ENCODE measurements at places on chromosomes 7 and 10. TPM values are rescaled to one million over a fixed set of nuclear protein-coding genes. Genes with fewer than 3 reads are reported as not detected.
A peak's percentile ranks its signal among the peaks of the same experiment; 100 is the strongest.

DNA sequence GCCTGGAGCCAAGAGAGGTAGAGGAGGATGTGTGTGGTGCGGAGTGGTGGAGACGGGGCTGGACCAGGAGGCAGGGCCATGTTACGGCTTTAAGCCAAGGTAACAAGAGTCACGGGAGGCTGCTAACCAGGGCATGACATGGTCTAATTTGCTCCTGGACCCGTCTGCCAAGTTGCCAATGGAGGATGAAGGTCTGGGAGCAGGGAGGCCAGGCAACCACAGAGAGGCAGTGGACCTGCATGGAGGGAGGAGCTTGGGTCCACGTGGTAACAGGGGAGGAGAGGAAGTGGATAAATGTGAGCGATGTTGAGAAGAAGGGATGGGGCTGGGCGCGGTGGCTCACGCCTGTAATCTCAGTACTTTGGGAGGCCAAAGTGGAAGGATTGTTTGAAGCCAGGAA lies 31.0 kb downstream of the SRRM3 start:
- no peak overlapping the region for H3K4me3 ChIP-seq
- H3K27me3 ChIP-seq: no peaks in the 10 kb centered on the region
- H3K36me3 ChIP-seq: no peaks in the 10 kb centered on the region
- DNase-seq: no peak

GRCh38 chr10:131885391-131886165 lies 15.2 kb upstream of the PPP2R2D start:
- no peak overlapping the region for H3K4me3 ChIP-seq
- no peak overlapping the region for H3K27ac ChIP-seq
- H3K36me3 ChIP-seq: no peaks in the 10 kb centered on the region
- H3K4me1 ChIP-seq: peaks cover 8% of the 10 kb centered on the region
- DNase-seq: peak; percentile 78

GRCh38 chr10:17671307-17671706 lies 27.4 kb downstream of the STAM start:
- no peak for DNase-seq
- no peaks in the 10 kb centered on the region for H3K36me3 ChIP-seq
- H3K27me3 ChIP-seq: no peaks in the 10 kb centered on the region
- H3K4me1 ChIP-seq: no peaks in the 10 kb centered on the region
- H3K4me3 ChIP-seq: no peak overlapping the region

DNA sequence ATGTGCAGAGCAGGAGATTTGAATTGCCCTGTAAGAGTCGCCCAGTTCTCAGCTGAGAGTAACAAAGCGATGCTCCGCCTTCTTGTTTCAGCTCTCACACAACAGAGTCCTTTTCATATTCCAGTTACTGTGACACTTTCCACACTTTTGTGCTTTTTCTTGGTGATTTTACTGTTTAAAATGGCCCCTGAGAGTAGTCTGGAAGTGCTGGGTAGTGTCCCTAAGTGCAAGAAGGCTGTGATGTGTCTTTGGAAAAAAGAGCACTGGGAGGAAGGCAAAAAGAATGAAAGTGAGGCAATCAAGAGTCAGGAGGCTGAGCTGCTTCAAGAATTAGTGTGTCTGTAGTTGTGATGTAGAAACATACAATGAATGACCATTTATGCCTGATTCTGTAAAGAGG lies 201.2 kb upstream of the SEMA3E start:
- no peaks in the 10 kb centered on the region for H3K36me3 ChIP-seq
- no peaks in the 10 kb centered on the region for H3K27me3 ChIP-seq
- no peak overlapping the region for H3K4me3 ChIP-seq
- H3K4me1 ChIP-seq: no peaks in the 10 kb centered on the region
- H3K27ac ChIP-seq: no peak overlapping the region

GRCh38 chr7:51068401-51068800 lies 248.2 kb downstream of the COBL start:
- no peak for DNase-seq
- no peak overlapping the region for H3K27ac ChIP-seq
- no peak overlapping the region for H3K4me3 ChIP-seq
- peaks cover 13% of the 10 kb centered on the region for H3K4me1 ChIP-seq

- H3K27ac ChIP-seq: no peak overlapping the region
- no peak overlapping the region for H3K4me3 ChIP-seq
- no peaks in the 10 kb centered on the region for H3K4me1 ChIP-seq
- H3K27me3 ChIP-seq: no peaks in the 10 kb centered on the region
- no peak for DNase-seq
- no peaks in the 10 kb centered on the region for H3K36me3 ChIP-seq
These were observed 27.7 kb upstream of the CSGALNACT2 start for GRCh38 chr10:43110338-43111071.

DNA sequence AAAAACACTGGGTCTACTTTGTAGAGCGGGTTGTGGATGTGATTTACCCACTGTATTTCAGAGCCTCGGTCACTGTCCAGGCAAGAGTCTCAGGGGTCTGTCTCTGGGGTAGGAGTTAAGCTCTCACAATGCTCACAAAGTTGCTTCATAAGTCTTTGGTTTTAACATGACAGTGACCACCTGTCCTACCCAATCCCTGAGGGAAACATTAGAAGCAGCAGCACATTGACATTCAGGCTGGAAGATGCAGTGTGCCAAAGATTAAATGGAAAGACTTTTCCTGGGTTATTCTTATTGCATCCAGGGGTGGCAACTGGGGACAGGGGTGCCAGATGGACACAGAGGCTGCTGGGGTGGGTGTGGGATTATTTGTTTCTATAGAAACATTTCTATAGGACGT lies 330.0 kb downstream of the RNLS start:
- DNase-seq: no peak
- H3K4me1 ChIP-seq: peaks cover 14% of the 10 kb centered on the region
- no peak overlapping the region for H3K27ac ChIP-seq
- H3K27me3 ChIP-seq: no peaks in the 10 kb centered on the region
- H3K4me3 ChIP-seq: no peak overlapping the region
- no peaks in the 10 kb centered on the region for H3K36me3 ChIP-seq

DNA sequence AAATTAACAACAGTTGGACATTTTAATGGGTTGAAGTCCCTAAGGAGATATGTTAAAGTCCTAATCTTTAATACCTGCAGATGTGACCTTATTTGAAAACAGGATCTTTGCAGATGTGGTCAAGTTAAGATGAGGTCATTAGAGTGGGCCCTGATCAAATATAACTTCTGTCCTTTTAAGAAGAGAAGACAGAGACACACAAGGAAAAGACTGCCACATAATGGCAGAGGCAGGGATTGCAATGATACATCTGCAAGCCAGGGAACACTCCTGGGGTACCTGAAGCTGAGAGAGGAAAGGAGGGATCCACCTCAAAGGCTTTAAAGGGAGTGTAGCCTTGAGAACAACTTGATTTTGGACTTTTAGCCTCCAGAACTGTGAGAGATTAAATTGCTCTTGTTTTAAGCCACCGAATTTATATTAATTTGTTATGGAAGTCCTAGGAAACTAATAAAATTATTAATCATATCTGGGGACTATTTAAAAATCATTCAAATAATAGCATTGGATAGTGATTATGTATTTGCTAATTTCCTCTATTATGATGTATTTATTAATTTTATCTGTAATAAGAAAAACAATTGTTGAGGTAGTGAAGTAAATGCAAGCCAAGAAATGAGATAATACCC lies 700.0 kb upstream of the PCDH15 start:
- no peak overlapping the region for H3K4me3 ChIP-seq
- no peaks in the 10 kb centered on the region for H3K27me3 ChIP-seq
- H3K36me3 ChIP-seq: no peaks in the 10 kb centered on the region
- no peak overlapping the region for H3K27ac ChIP-seq

DNA sequence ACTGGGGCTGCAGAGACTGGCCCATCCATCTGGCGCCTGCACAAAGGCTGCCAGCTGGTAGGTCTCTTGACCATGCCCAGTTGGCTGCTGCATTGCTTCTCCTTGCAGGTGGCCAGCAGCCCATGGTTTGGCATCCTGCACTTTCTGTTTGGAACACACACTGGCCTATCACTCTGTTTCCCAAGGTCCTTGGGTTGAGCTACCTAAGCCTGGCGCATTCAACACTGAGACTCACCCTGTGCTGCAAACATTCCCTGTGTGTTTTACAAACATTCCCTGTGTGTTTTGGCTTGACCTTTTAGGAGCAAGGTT lies 55.5 kb downstream of the TACR2 start:
- H3K4me1 ChIP-seq: peaks cover 55% of the 10 kb centered on the region
- peak; percentile 70 for DNase-seq
- H3K27me3 ChIP-seq: no peaks in the 10 kb centered on the region
- peak overlapping the region; percentile 87 for H3K27ac ChIP-seq
- peaks cover 12% of the 10 kb centered on the region for H3K36me3 ChIP-seq

DNA sequence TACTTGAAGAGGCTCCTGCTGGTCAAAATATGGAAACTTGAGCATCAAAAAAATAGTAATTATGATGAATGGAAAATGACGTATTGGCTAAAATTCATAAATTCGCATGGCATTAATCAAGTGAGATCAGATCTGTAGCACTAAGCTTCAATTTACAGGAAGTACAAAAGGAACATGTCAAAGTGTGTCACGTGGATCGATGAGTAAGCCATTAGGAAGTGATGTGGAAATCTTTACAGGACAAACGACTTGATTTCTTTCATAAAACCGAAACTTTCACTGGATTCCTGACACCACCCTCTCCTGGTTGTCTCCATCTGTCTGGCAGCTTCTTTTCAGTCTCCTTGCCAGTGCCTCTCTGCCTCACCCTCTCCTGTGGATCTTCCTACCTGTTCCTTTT lies 25.8 kb downstream of the AKR1C8 start:
- no peaks in the 10 kb centered on the region for H3K4me1 ChIP-seq
- H3K27me3 ChIP-seq: no peaks in the 10 kb centered on the region
- no peaks in the 10 kb centered on the region for H3K36me3 ChIP-seq
- no peak overlapping the region for H3K4me3 ChIP-seq
- no peak for DNase-seq
- H3K27ac ChIP-seq: no peak overlapping the region

DNA sequence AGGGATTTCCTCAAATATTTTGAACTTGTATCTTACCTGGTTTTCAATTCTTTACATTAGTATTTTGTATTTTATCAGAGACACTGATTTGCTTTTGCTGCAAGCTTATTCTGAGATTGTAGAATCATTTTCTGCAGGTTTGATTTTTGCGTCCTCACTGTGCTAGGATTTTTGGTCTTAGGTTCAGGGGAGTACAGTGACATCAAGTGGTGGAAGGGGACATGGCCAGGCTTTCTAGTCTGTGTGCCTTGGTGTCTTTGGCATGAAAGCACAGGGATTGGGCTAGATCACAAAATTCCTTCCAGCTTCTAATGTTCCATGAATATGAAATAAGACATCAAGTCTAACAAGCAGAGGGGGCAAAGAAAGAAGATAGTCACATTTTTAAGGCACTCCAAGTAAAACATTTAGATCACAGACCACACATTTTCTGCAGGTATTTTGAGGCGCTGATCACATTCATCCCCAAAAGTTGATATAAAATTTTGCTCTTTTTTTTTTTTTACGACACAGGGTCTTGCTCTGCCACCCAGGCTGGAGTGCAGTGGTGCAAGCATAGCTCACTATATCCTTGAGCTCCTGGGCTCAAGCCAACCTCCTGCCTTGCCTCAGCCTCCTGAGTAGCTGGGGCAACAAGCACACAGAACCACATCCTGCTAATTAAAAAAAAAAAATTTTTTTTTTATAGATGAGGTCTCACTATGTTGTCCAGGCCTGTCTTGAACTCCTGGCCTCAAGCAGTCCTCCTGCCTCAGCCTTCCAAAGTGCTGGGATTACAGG lies 124.4 kb downstream of the PON1 start:
- H3K4me1 ChIP-seq: no peaks in the 10 kb centered on the region
- DNase-seq: peak; percentile 51
- no peak overlapping the region for H3K4me3 ChIP-seq
- H3K36me3 ChIP-seq: no peaks in the 10 kb centered on the region
- H3K27ac ChIP-seq: no peak overlapping the region
- no peaks in the 10 kb centered on the region for H3K27me3 ChIP-seq

DNA sequence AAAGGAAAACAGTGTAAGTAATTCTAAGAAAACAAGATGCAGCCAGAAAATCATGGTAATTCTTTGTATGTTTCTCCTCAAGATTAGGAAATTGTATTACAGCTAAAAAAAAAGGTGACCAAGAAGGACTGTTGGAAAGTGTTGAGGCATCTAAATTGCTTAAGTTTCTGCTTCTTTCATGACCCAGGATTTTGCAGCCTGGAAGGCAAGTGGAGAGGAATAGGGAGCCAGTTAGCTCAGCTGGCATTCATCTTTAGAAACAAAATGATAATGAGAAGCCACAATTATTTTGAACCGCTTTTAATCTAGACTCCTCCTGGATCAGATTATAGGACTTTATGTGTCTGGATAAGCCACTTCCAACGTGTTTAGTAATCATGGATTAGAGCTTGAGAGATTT lies 56.8 kb upstream of the TMEM229A start:
- no peak overlapping the region for H3K27ac ChIP-seq
- no peak for DNase-seq
- no peaks in the 10 kb centered on the region for H3K4me1 ChIP-seq
- H3K4me3 ChIP-seq: no peak overlapping the region

DNA sequence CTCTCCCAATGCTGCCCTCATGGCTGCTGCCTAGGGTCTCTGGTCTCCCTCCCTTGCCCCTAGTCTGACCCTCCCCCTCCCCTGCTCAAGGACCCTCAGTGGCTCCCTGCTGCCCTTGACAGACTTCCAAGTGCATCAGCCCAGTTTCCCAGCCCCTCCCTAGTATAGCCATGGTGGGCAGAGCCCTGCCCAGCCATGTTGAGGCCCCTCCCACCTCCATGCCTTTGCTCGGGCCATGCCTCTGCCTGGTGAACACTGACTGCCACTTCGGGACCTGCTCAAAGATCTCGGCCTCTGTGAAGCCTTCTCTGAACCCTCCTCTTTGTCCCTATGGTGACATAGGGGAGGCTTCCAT lies 73.2 kb downstream of the MYL10 start:
- no peak overlapping the region for H3K27ac ChIP-seq
- no peak overlapping the region for H3K4me3 ChIP-seq
- no peaks in the 10 kb centered on the region for H3K4me1 ChIP-seq
- H3K27me3 ChIP-seq: no peaks in the 10 kb centered on the region

GRCh38 chr10:27513451-27514191 lies 9.5 kb downstream of the RAB18 start:
- H3K36me3 ChIP-seq: peaks cover 6% of the 10 kb centered on the region
- H3K4me3 ChIP-seq: no peak overlapping the region
- DNase-seq: peak; percentile 16

GRCh38 chr7:38825721-38826440 lies 83.1 kb downstream of the VPS41 start:
- H3K4me1 ChIP-seq: no peaks in the 10 kb centered on the region
- no peak for DNase-seq
- H3K36me3 ChIP-seq: no peaks in the 10 kb centered on the region
- no peaks in the 10 kb centered on the region for H3K27me3 ChIP-seq

ZPBP gene
- 0.71 TPM for total RNA-seq

NAPEPLD gene
- 33.5 TPM for total RNA-seq

DIP2C gene
- total RNA-seq: 12.7 TPM

DLX5 gene
- total RNA-seq: 0.67 TPM

WIPF3 gene
- 0.27 TPM for total RNA-seq

FRAT1 gene
- total RNA-seq: 6.0 TPM

ZNF804B gene
- total RNA-seq: 49.1 TPM

RNF32 gene
- total RNA-seq: 1.1 TPM
